ENCODE measurements at places on chromosomes 16 and 17. TPM values are rescaled to one million over a fixed set of nuclear protein-coding genes. Genes with fewer than 3 reads are reported as not detected.

The CA5A gene
- not detected for total RNA-seq

The TEKT3 gene
- total RNA-seq, result not detected

The SLC6A2 gene
- not detected for total RNA-seq

The ADGRG1 gene
- 1.8 TPM for total RNA-seq

The YBX2 gene
- total RNA-seq, result not detected

The SPATA32 gene
- not detected for total RNA-seq

The ACSM3 gene
- total RNA-seq, result 0.17 TPM

The KIF19 gene
- total RNA-seq, result not detected

The CHD9 gene
- 15.6 TPM for total RNA-seq

Data from bronchus fibroblast of lung (primary cell).